Foreskin keratinocyte (primary cell): ENCODE measurements at places on chromosomes 3 and 15. TPM values are rescaled to one million over a fixed set of nuclear protein-coding genes. Genes with fewer than 3 reads are reported as not detected.

The POPDC2 gene
- total RNA-seq = 0.34 and 0.39 TPM in 2 replicates

The GOLGB1 gene
- total RNA-seq = 31.0 and 32.4 TPM in 2 replicates

The INTS14 gene
- 35.8 and 40.5 TPM in 2 replicates for total RNA-seq

The CHRD gene
- total RNA-seq = not detected in 2 replicates

The MESP2 gene
- 0.88 and 1.3 TPM in 2 replicates for total RNA-seq

The SAXO2 gene
- 1.2 and 1.7 TPM in 2 replicates for total RNA-seq

The COL6A6 gene
- total RNA-seq = not detected in 2 replicates

The GOLGA8H gene
- 0.10 and 0.11 TPM in 2 replicates for total RNA-seq

The REC114 gene
- total RNA-seq = not detected in 2 replicates

The SCN11A gene
- not detected in 2 replicates for total RNA-seq

The BMF gene
- total RNA-seq = 0.07 and 0.34 TPM in 2 replicates

The NUP210 gene
- not detected in 2 replicates for total RNA-seq

The GPR15 gene
- not detected in 2 replicates for total RNA-seq

The POLQ gene
- 12.5 and 14.8 TPM in 2 replicates for total RNA-seq

The PRKAR2A gene
- total RNA-seq = 44.3 and 50.7 TPM in 2 replicates

The TEX55 gene
- total RNA-seq = not detected in 2 replicates

The UBAP1L gene
- total RNA-seq = 0.49 and 0.88 TPM in 2 replicates
